Karpas-422 (cell line): ENCODE measurements at places on chromosomes 7 and 10.

DNA sequence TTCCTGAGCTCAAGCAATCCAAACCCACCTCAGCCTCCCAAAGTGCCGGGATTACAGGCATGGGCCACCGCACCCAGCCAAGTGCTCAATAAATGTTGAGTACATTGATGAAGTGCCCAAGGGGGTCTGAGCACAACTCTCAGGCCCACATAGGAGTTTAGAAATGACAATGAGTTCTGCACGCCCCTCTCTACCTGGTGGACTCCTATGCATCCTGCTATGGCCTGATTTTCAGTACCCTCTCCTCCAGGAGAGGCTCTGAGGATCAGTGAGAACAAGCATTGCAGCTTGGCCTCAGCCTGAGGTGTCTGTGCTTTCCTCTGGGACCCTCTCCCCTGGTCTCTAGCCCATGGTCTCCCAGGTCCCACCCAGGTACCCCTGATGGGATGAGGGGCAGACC, 20.9 kb upstream of the GRIFIN start:
- DNase-seq, result no peak

GRCh38 chr10:63718006-63718405, 196.8 kb downstream of the REEP3 start:
- no peak for DNase-seq

DNA sequence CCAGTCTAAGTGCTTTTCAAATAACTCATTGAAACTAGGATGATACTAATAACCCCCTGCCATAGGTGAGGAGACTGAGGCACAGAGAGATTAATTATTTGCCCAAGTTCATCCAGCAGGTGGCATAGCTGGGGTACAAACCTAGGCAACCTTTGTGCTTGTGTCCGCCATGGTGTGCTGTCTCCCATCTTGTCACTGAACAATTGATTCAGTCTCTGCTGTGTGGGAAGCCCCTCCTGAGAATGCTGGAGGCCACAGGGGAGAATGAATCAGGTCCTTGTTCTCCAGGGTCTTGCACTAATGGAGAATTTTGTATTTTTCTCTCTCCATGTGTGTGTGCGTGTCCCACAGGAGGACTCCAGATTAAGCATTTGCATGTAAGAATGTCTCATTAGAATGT, 15.8 kb upstream of the TMEM236 start:
- no peak for DNase-seq

DNA sequence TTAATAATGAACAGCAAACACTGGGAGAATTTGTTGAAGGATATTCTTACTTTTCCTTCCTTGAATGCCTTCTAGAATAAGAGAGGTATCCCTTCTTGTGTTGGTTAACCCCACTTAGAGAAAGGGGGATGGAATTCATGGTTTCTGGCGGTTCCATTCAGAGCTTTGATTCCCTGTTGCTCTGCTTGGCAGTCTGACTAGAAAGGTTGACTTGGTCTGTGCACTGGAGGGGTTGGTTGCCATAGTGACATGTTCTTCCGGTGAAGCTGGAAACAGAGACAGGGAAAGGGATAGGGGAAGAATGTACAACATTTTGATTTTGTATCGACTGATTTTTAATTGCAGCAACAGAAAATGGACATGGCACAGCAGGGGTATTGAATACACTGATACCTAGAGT, 2.5 kb downstream of the TMEM178B start:
- DNase-seq, result no peak

DNA sequence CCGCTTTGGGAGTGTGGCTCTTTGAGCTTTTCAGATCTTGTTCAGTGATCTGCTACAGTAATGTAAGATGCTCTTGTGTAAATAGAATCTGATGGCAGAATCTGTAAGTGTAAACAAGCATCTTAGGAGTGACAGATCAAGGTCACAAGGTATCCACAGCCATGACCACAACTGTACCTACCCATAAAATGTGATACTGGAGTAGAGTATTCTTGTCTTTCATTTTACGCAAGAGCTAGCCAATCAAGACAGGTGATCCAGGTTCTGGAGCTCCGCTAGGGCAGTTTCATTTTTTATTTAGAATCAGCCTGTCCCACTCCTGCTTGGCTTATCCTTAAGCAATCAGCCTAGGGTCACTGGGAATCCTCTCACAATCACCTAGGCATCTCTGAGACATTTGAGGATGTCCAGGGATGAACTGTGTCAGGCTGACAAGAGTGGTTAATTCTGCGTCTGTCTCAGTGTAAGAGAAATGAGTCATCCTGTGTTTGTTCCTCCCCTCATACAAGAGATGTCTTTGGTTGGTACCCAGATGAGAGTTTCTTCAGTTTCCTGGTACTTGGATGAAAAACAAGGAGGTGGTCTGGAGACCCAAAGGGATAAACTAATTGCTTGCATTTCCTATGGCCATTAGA, 13.6 kb downstream of the ZNF138 start:
- DNase-seq, result no peak
